Kidney tubule cell (primary cell): ENCODE measurements at places on chromosomes 4 and X.
A peak's percentile ranks its signal among the peaks of the same experiment; 100 is the strongest.

DNA sequence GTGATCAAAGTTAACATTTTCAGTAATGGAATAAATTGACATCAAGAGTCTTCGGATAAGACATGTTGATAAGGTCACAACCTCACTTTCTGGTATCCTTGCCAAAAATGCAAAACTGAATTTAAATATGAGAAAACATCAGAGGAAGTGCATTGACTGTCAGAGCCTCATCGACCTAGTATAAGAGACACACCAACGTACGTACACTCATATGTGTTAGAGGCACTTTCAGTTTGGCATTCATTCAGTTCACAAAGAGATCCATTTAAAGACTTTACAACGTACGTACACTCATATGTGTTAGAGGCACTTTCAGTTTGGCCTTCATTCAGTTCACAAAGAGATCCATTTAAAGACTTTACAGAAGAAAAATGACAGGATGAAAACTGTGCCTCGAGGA lies 280.3 kb downstream of the INPP4B start:
- no peak for DNase-seq

DNA sequence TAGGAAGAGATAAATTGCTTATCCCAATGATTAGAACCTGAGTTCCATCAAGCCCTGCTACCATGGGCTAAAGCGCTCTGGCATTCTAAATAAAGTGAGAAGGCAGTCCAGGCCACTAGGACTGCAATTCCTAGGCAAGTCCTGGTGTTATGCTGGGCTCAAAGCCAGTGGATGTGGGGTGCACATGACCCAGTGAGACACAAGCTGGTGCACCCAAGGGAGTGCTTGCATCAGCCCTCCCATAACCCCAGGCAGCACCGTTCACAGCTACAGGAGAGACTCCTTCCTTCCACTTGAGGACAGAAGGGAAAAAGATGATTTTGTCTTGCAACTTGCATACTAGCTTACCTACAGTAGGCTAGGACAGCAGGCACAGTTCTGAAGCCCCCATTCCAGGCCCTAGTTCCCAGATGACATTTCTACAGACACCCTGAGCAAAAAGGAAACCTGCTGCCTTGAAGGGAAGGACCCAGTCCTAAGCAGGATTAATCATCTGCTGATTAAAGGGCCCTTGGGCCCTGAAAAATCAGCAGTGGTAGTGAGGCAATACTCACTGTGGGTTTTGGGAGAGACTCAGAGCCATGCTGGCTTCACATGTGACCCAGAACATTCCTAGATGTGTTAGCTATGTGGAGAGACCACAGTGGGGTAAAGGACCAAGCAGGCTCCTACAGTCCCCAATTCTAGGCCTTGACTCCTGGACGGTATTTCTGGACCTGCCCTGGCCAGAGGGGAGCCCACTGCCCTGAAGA lies 77.8 kb downstream of the KLHL13 start:
- peak; percentile 45 for DNase-seq

DNA sequence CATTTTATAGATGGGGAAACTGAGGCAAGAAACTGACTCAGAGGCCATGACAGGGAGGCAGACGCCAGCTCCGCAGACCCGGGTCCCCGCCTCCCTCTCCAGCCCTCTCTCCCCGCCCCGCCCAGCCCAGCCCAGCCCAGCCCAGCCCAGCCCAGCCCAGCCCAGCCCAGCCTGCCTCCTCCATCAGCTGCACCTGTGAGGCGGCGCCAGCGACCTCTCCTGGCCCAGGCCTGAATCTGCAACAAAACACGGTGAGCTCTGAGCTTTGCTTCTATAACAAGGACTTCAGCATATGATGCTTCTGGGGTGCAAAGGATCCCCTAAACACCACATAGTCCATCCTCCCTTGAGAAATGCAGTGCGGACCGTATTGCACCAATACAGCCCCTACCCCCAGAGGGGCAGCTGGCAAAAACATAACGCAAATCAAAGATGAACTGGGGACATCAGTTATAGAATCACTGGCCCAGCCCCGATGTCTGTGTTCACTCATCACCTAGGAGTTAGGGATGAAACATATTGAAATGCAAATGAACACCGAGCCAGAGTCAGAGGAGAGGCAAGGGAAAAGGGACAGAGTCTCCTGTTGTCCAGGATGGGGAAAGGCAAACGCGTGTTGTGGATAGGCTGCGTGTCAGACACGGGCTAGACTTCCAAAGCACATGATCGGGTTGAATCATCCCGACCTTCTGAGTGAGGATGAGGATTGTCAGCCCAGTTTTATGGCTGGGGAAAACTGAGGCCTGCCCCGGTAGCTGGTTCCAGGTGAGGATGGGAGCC lies 216.1 kb upstream of the PSAPL1 start:
- no peak for DNase-seq

GRCh38 chr4:148061141-148061481 lies 329.2 kb downstream of the ARHGAP10 start:
- no peak for DNase-seq

DNA sequence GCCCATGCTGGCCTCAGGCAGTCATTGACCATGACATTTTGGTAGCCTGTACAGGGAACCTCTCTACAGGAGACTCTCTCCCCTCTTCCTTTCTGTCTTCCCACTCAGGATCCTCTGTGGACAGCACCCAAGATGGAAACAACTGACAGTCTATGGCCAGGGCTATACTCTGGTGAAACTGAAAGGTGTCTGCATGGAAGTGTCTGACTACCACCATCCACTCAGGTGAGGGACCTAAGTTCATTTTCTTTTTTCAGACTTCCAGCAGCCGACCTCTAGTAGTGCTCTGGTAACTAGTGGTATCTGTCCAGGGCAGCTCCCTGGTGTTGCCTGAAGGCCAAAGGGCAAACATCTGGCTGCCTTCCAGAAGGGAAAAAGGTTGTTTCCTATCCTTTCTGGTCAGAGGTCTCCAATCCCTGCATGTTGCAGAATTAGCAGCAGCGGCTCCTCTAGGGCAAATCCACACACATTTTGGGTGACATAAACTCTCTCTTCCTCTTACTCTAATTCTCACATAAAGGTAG lies 804.5 kb downstream of the C4orf33 start:
- no peak for DNase-seq

- no peak for DNase-seq
Measured at GRCh38 chr4:7366180-7366945, 68.4 kb downstream of the PSAPL1 start.

DNA sequence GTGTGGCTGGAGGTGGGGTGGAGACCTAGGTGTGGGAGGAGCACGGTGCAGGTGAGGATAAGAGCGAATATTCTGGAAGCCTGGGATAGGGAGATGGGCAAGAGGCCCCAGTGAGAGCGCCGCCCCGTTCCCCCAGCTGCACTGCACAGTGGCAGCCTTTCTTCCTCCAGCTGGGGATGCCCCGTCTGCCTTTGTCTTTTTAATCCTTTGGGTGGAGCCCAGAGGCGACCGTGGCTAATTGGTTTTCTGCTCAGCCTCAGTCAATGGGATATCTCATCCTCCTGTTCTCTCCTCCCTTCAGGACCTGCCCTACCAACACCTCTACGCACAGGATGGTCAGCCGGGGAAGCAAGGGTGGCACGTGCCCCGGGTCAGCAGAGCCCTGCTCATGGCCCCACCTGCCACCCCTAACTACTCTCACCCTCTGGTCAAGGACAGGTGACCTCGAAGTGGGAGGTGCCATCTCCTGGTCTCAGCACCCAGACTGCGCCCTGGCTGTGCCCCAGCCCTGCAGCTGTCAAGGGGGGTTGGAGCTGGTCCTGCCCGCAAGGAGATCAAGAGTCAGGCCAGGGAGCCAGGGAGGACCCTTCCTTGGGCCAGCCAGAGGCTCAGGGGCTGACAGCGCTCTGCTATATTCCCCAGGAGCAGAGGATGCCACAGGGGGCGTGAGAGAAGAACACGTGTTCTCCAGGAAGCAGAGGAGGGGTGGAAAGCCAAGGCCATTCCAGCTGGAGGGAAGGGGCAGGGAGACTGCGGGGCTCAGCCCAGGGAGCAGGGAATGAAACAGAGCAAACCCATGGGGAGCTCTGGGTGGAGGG lies 64.0 kb downstream of the ADRA2C start:
- no peak for DNase-seq

DNA sequence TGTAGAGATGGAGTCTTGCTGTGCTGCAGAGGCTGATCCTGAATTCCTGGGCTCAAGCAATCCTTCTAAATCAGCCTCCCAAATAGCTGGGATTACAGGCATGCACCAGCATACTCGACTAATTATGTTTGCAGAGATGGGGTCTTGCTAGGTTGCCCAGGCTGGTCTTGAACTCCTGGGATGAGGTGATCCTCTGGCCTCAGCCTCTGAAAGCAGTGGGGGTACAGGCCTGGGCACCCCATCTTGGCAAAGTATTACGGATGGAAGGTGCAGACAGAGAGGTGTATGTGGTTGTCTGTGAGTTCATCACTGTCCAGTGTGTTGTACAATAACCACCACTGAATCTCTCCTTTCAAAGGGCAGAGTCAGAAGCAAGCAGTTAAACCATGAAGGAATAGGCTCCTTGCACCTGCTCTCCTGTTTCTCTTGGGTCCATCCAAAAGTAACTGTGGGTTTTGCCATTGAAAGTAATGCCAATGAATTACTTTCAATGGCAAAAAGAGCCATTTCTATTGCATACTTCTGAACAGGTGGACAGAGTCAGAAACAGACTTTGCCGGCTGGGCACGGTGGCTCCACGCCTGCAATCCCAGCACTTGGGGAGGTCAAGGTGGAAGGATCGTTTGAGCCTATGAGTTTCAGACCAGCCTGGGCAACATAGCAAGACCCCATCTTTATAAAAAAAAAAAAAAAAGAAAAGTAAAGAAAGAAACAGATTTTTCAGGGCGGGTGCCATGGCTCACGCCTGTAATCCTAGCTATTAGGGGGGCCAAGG lies 7.0 kb upstream of the AKAP17A start:
- no peak for DNase-seq

GRCh38 chrX:124269881-124270280 lies 62.6 kb upstream of the TEX13D start:
- DNase-seq, result no peak

GRCh38 chr4:73170518-73171198 lies 87.9 kb downstream of the ANKRD17 start:
- DNase-seq, result no peak

GRCh38 chrX:16649858-16650257 lies at the start of gene S100G:
S100G (plus strand) TSS chrX:16650158; CDS start chrX:16651007, 849 bp downstream.
- DNase-seq, result no peak

- no peak for DNase-seq
Measured at GRCh38 chrX:11474576-11474975, 181.4 kb downstream of the AMELX start.

- DNase-seq, result no peak
Measured at GRCh38 chrX:67384403-67384802, 159.4 kb upstream of the AR start.

DNA sequence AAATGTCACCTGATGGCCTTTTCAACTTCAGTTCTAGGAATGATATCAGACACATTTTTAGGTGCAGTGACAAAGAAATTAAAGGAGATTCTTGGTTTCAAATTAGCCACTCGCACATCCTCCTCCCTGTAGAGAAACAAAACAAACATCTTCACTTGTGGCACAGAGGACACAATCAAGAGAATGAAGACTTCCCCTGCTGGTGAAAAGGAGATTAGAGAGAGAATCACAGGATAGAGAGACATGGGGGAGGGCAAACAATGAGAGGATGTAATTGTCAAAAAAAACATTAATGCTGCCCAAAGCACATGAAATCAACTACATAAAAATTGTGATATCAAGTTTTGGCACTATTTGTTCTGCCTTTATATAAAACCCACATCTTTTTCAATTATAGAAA lies 34.5 kb downstream of the ACE2 start:
- no peak for DNase-seq

DNA sequence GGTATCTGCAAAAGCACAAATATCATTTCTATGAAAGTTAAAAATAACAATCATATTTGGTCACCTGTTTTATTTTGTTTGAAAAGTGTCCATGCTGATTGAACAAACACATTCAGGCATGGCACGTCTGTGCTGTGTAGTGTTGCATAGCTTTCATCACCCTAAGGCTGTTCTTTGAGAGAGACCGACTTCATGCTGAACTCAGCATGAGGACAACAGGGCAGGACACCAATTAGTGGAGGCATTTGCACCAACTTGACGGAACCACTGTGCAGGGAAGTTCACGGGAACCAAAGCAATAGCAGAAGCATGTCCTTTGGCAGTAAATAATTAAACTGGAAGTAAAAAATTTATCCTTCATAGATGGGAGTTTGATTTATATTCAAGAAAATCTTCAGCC lies 158.4 kb upstream of the SLC7A11 start:
- DNase-seq, result no peak

GRCh38 chr4:75658876-75659275 lies 14.3 kb downstream of the G3BP2 start:
- DNase-seq, result peak; percentile 78

GRCh38 chrX:31423609-31424189 lies 351.9 kb upstream of the FTHL17 start:
- peak; percentile 29 for DNase-seq

- no peak for DNase-seq
Measured at GRCh38 chr4:128277856-128278255, 9.8 kb downstream of the PGRMC2 start.
